ENCODE measurements at places on chromosomes 3 and 15. TPM values are rescaled to one million over a fixed set of nuclear protein-coding genes. Genes with fewer than 3 reads are reported as not detected.
A peak's percentile ranks its signal among the peaks of the same experiment; 100 is the strongest.

- no peak for DNase-seq
These were observed 531.9 kb downstream of the SQOR start for GRCh38 chr15:46166750-46167149.

ZKSCAN7 gene
- total RNA-seq: 0.83 TPM

ZPLD1 gene
- not detected for total RNA-seq

DNA sequence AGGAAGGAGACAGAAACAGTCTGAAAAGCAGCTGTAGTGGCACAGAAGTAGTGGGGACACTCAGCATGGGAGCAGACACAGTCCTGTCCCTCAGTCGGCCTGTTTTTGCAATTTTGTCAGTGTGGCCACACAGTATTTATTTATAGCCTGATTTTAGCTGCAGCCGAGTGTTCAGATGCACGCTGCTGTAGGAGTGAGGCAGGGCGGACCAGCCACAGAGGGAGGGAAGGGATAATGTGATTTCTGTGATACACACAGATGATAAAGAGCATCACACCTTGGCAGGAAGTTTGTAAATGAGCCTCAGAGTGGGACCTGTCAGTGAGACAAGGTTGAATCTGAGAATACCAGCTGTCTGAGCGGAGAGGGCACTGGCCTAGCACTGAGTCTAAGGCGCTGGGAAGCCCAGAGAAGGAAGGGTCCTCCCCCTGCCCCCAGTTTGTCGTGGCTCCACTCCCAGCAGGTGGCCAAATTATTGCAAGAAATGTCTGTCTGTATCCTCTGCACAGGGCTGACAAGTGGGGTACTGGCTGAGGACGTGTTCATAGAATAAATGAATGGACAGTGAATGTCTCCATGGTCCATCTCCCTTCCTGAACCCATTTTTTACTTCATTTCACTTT, 3.8 kb downstream of the PSTPIP1 start:
- no peak for DNase-seq

DNA sequence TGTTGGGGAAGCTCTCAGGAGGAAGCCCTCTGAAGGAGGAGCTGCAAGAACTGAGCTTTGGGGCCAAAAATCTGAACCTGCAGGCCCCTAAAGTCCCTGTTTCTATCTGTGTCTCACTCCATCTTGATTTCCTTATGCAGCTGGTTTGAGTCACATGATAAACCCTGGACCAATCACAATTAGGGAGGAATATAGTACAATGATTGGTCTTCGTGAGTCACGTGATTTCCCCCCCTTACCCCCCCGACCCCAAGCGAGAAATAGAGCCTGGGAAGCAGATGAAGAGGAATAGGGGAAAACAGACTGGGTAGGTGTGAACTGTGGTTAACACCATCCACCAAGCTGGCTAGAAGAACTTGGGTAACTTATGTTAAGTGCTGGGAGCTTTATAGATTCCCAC, 12.9 kb downstream of the CRABP1 start:
- no peak for DNase-seq

- DNase-seq: no peak
These were observed 82.0 kb downstream of the NTRK3 start for GRCh38 chr15:88174571-88174970.

DNA sequence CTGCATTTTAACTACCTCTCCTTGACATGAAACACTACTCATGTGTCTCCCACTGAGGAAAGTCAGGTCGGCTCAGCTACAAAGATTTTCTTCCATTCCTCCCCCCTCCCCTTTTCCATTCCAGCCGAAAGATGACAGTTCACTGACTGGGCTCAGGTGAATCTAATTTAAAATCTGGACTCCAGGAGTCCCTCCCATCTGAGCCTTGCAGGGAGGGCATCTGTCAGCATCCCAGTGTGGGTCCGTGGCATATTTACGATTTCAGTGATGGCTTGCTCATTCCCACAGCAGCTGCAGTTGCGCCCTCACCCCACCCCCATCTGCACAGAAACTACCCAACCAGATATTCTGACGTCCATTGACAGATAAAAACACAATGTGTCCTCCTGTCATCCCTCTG, 153.7 kb upstream of the ARRDC4 start:
- no peak for DNase-seq

DNA sequence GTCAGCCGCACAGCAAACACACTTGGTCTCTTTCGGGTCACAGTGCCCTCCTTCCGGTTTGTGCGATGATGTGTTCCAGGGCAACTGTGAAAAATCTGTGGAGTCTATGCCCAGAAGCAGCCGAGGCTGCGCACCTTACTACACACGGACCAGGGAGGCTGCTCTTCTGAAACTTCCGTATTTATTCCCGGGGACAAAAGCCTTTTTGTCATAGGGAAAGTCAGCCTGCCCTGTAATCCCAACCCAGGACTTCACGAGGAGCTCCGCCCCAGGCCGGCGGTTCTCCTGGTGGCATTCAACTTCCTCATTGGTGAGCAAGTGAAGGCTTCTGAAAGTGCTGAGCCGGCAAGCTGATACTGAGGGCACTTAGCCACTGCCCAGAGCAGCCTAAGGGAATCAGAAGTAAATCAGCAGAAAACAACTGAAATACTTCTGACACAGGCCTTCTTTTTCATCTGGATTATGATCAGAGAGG, 126.5 kb downstream of the FMN1 start:
- DNase-seq: no peak

DNA sequence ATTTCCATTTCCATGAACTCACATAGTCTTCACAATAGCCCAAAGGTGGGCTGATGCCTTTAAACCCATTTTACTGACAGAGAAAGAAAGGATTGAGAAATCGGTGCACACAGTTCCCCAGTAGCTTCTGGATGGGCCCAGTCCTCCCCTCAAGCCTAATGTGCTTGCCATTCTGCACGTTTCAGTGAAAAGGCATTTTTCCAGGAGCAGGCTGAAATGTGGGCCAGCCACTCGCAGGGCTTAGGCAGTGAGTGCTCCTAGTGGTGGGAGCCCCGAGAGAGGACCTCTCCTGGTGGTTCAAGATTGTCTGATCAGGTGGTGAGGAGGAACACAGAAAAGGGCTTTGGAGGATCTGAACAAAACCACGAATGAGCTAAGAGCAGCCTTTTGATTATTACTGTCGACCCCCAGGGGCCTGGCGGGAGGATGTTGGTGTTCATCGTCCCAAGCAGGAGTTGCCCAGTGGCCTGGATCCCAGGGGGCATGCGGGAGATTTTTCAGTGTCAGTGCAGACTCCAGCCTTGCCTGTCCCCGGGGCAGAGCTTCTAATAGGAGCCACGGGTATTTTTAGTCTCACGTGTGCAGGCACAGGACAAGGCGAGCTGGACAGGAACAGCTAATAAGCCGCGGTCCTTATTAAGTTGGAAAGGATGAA, 8.7 kb upstream of the KY start:
- DNase-seq: no peak

- no peak for DNase-seq
These were observed 44.3 kb upstream of the APEH start for GRCh38 chr3:49629866-49630265.

CYP8B1 gene
- not detected for total RNA-seq

DNA sequence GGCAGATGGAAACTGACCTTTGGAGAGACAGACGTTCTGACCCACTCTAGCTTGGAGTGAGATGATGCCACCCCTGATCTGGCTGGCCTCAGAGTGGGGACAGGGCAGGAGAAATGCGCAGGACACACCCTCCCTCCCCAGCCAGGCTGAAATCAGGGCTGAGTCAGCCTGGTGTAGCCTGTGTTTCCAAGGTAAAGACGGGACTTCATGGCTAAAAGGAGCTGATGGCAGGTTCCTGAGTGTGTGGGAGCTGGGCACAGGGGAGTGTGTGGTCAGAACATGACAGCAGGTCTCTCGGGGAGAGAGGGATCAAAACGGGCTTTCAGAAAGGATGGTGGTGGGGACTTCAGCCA, 14.6 kb upstream of the POLG start:
- no peak for DNase-seq

DNA sequence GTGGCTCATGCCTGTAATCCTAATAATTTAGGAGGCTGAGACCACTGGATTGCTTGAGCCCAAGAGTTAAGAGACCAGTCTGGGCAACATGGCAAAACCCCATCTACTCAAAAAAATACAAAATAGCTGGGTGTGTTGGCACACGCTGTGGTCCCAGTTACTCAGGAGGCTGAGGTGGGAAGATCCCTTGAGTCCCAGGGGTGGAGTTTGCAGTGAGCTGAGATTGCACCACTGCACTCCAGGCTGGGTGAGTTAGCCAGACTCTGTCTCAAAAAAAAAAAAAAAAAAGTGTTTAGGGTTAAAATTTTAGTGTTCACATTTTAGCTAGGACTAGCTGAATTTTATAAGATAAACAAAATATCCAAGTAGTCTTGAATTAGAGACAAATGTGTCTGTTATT, 1340.1 kb upstream of the EPHA6 start:
- DNase-seq: no peak

GRAMD2A gene
- total RNA-seq: not detected

DNA sequence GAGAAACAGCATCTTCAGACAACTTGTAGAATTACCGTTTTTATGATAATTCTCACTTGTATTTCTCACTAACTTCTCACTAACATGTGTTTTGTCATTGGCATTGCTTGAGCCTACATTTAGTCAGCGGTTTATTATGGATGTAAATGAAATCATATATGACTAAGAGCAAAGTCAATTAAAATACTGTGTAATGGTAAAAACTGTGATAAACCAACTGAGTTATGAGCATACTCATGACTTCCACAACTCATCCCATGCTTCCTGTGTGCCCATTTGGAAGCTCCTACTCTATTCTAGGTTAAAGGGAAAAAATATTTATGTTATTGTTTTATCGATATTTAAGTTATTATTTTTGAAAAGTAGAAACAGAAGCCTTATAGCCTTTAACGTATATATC, 12.8 kb downstream of the PXK start:
- no peak for DNase-seq

CCR2 gene
- 1.1 TPM for total RNA-seq

- DNase-seq: no peak
These were observed 230.6 kb downstream of the CHL1 start for GRCh38 chr3:427128-427527.

SLITRK3 gene
- not detected for total RNA-seq

GLCE gene
- total RNA-seq: 2.5 TPM

- DNase-seq: no peak
These were observed 12.8 kb downstream of the LRRC28 start for GRCh38 chr15:99264125-99264524.

AHSG gene
- not detected for total RNA-seq

DNA sequence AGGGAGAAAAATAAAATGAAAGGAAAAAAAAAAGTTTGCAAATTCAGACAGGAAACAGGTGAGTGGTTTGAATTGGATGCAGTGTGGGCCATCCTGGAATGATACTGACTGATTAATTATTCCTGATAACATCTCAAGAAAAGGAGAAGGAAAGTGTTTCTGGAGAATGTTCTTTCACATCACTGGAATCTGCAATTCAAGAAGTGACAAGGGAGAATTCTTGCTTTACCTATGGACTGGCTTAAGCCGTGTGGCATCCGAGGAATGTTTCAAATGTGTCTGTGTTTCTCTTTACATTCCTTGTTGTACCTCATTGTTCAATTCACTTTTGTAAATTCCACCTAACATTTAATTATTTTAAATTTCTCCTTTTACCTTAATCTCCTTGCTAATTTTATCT, 465.0 kb downstream of the EPHB1 start:
- DNase-seq: no peak

- peak; percentile 56 for DNase-seq
These were observed 30.5 kb upstream of the TIPARP start for GRCh38 chr3:156643729-156644389.

DNA sequence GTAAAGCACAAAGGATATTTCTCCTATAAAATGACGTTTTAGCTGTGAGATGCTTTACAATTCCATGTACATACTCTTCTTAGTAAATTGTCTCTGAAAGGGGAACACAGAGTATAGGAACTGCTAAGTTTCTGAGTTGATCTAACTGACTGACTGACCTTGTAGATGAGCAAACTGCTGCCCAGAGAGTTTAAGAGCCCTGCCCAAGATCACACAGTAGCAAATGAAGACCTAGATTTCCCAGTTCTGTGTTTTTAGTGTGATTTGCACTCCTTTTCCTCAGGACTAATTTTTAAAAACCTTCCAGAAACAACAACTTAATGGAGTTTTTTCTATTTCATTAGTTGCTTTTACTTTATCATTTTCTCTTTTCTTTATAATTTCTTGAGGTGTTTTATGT, 247.7 kb downstream of the PDCD6IP start:
- no peak for DNase-seq

GRCh38 chr3:52990637-52991036, 55.2 kb downstream of the SFMBT1 start:
- no peak for DNase-seq

DNA sequence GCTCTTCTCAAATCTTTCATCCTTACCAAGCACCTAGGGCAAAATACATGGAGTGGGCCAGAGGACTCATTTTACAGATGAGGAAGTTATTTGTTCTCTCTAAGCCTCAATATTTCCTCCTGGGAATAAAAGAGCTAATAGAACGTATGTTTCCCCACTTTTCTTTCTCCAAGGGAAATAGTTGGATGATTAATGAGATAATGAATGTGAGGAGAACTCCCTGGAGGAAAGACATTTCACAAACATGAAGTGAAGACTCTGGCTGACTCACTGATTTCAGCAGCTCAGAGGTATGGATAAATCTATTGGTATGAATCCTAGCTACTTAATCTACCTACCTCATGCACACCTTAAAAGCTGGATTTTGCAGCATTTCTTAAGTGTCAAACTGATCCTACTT, 98.4 kb downstream of the ECT2 start:
- DNase-seq: no peak

GRCh38 chr3:177141471-177141870, 55.8 kb downstream of the TBL1XR1 start:
- DNase-seq: no peak

- DNase-seq: no peak
These were observed 14.6 kb upstream of the PIK3CA start for GRCh38 chr3:179133575-179133974.

SFMBT1 gene
- total RNA-seq: 23.4 TPM

DNA sequence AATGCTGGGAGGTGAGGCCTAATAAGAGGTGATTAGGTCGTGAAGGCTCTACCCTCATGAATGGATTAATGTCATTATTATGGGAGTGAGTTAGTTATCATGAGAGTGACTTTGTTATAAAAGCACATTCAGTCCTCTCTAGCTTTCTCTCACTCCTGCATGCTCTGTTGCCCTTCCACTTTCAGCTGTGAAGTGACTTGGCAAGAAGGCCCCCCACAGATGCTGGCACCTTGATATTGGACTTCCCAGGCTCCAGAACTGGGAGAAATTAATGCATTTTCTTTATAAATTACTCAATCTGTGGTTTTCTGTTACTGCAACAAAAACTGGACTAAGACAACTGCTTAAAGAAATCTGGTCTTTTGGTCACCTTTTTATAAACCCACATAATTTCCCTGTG, 144.3 kb downstream of the FBN1 start:
- no peak for DNase-seq

CACNA2D3 gene
- total RNA-seq: not detected

All from activated T-helper 2 cell treated with anti-CD3 and anti-CD28 coated beads, Interferon-gamma antibody, Interleukin-2, Interleukin-4, amounts not matched to agents 10 μg/mL and 5 μg/mL and 100 μg/mL, durations not matched to agents 14 hours and 24 hours and 36 hours (primary cell).